Stimulated activated CD4-positive, alpha-beta T cell treated with anti-CD3 and anti-CD28 coated beads, Interleukin-15, amount 100 ng/mL, for 1 hour (primary cell): ENCODE measurements at places on chromosomes 3 and 15.

DNA sequence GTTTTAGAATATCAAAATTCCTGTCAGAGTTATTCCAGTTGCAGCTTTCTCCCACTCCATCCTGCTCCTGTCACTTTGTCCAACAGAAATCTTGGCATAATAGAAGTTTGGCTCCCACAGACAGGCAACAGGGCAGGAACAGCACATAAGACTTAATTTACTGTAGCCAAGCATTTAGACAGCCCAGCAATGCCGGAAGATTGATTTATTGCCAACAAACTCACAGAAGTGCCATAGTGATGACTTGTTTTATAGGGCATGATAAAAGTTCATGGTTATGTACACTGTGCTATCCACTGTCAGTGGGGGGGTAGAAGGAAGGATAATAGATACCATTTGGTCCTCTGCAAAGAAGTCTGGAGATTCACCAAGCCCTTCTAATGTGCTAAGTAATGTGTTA lies 98.3 kb upstream of the CBLB start:
- DNase-seq = no peak

GRCh38 chr15:83762367-83762766 lies 108.4 kb downstream of the ADAMTSL3 start:
- DNase-seq = no peak

- DNase-seq = no peak
Observed at GRCh38 chr3:125310623-125311081, 64.5 kb downstream of the ZNF148 start.

- DNase-seq = no peak
Observed at GRCh38 chr3:184192889-184193288, 6.9 kb downstream of the ABCF3 start.
